Activated CD4-positive, alpha-beta T cell treated with anti-CD3 and anti-CD28 coated beads for 4 hours (primary cell): ENCODE measurements at places on chromosomes 11 and 22.

DNA sequence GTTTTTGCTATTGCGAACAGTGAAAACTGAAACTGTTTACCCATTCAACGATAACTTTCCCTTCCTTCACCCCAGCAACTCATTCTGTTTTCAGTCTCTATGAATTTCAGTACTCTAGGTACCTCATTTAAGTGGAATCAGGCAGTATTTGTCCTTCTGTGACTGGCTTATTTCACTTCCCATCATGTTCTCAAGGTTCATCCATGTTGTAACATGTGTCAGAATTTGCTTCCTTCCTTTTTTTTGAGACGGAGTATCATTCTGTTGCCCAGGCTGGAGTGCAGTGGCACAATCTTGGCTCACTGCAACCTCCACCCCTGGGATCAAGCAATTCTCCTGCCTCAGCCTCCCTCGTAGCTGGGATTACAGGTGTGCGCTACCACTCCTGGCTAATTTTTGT, 23.7 kb downstream of the HTR3B start:
- no peak for DNase-seq

DNA sequence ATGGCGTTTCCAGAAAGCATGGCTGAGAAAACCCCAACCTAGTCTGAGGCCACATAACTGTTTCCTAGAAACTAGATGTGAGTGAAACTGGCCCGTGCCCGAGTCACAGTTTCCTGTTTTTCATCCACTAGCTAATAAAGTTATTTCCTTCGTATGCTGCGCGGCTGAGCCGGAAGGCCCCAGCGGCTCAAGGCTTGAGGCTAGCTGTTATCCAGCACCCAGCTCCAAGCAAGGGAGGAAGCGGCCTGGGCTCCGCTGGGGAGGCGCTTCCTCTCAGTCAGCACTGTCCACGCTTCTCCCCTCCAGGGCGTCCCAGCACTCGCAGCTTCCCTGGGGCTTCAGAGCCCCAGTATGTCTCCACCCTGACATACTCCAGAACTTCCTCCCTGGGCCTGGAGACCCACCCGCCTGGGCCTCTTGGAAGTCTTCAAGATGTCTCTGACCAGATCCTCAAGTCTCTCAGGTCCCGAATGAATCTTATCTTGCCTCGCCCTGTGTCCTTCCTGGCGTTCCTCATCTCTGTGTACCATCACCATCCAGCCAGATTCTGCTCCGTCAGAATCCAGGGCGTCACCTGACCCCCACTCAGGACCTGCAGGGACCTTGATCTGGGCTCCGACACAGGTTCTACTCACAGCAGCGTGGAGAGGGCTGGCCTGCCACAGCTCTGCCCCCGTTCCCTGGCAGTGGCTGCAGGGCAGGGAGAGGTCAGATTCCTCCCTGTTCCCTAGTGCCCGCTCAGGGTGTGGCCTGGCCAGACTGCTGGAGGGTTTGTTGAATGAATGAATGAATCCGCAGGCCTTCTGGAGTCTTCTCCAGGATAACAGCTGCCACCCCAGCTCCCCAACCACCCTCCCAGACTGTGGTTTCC, 81.9 kb downstream of the LRRC32 start:
- peak; percentile 32 for DNase-seq

- DNase-seq, result no peak
These were observed 27.2 kb downstream of the ACAT1 start for GRCh38 chr11:108148556-108148955.

DNA sequence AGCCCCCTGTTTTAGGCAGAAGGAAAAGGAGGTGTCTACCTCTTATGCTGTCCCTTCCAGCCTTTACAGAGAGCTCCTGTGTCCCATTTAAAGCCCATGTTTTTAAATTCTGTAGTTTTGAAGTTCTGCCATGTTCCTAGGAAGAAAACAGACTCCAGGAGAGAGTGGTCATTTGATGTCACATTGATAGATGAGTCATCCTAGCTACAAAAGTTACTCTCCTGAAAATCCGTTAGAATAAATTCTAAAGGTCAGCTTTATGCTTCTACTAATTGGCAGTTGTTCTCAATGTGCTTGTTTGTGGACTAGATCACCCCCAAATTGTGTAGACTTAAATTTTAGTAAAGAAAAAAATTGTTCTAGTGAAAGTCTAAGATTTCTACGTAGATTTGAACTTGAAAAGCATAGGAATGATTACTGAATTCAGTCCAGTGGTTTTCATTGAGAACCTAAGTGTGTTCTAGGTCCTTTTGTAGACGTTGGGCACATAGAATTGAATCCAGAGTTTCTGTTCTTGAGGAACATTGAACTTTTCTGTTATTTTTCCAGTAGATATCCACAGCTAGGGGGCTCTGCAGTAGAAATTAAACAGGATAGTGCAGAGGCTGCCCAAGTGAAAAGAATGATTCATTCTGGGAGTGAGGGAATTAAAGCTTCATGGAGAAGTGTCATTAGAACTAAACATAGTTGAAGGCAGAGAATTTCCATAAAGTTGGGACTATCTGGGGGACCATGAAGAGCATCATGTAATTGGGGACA, 140.6 kb upstream of the RASSF10 start:
- DNase-seq, result no peak

- DNase-seq, result no peak
These were observed 7.6 kb downstream of the VPS26B start for GRCh38 chr11:134231958-134232659.

DNA sequence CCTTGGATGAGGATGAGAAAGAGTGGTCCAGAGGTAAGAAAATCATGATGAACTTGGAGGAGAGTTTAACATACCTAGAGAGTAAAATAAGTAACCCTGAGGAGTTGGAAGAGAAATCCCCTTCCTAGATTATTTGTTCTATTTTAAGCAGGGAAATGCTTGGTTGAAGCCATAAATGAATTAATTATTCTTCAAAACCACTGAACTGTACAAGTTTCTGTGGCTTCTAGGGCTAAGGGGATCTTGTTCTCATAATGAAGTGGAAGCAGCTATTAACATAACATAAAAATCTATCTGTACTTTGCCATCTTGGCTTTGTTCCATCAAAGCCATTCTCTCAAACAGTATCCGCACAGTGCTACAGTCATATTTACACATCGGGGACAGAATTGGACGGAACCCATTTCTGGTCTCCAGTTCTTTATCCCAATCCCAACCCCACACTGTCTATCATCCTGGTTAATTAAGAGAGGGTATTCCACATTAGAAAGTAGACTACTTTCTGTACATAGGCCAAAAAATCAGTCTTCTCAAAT, 14.5 kb upstream of the ARHGAP42 start:
- no peak for DNase-seq

DNA sequence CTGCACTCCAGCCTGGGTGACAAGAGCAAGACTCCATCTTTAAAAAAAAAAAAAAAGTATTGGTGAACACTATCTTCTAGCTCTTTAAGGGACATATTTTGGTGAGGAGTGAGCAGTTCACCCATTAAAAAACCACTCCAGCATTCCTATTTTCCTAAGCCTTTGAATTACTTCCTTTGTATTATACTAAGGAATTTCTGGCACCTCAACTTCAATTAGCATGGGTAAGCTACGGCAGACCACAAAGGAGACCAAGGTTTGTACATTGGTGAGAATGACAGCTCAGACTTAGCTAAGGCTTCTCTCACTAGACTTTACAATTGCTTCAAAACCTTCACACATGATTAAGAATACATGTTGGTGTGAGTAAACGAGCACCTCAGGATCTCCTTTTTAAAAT, 57.0 kb upstream of the BIRC3 start:
- no peak for DNase-seq

GRCh38 chr11:34602245-34602644, 18.6 kb upstream of the EHF start:
- no peak for DNase-seq
